G401 (cell line): ENCODE measurements at places on chromosomes 4 and X.

- DNase-seq, result no peak
Observed at GRCh38 chr4:14583752-14584151, 418.5 kb upstream of the CPEB2 start.

DNA sequence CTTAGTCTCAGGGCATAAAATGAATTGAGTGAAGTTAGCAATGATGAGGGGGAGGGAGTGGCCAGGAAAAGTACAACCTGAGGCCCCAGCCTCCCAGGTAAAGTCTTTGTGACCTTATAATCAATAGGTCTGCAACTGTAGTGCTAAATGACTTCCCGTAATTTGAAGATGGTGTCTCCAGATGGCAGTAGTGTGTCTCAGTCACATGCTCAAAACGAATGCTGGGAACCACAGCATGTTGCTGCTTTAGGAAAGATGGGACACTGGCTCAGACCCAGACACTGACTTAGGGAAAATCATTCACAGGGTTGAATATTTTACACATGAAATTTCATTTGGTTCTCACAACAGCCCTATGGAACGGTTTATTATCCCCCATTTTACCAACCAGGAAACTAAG, 10.3 kb downstream of the SRPX2 start:
- no peak for DNase-seq

DNA sequence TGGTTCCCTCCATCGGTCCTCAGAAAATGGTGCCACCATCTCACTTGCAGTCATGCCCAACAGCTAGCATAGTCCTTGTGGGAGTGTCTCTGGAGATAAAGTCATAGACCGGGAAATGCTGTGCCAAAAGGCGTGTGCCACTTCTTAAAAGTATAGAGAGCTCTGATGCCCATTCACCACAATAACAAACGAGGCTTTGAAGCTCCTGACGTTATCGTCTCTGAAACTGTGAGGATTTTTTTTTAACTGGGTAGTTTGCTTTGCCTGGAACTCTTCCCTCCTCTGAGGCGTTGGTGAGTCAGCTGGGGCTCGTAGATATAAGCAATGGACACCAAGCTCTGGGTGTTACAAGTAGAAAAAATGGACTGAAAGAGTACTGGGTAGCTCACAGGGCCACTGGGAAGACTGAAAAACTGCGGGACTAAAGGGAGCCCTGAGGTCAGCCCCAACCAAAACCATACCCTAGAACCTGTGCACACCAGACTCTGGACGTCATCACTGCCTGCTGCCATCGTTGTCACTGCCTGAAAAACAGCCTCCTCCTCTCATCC, 89.4 kb upstream of the TRIM2 start:
- DNase-seq, result no peak

- no peak for DNase-seq
Observed at GRCh38 chrX:152897222-152898131, at the start of gene ZNF185. Gene ZNF185, plus strand, starts transcription at chrX:152898067. Its CDS starts 16,423 bp downstream, at chrX:152914490.

DNA sequence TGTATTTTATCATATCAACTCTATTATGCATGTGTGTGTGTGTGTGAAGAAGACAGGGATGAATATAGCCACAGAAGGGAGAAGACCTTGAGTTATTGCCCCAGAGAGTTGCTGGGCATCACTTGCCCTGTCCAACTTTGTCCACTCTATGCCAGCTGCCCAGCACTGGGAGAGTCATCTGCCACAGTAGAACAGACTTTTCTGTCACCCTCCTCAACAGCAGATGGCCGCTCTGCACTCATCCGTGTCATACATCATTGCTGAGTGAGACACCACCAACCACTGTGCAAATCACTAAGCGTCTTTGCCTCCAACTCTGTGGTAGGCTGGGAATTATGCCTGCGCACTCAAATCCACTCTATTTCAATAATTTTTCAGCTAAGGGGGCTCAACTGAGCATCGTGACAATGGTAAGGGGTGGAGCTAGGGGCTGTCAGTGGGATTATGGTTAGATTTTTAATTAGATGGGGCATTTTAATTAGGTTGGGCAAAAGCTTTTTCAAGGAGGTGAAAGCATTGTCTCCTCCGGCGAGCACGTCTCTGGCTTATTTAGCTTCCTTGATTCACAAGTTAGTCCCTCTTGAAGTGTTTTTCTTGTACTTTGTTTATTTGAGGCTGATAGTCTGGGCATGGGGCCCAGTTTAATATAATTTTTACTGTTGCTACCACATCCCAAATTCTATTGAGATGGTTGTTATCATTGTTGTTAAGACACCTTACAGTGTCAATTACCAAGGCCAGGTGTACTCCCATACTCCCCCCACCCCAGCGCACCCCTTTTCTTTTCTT, 100.1 kb upstream of the KLF3 start:
- DNase-seq, result peak; percentile 40
